ENCODE measurements at places on chromosomes 12 and 14.

- no peak for DNase-seq
Observed at GRCh38 chr12:90959538-90960139, 4.7 kb upstream of the CCER1 start.

GRCh38 chr14:101365329-101366158, 195.8 kb upstream of the DIO3 start:
- no peak for DNase-seq

DNA sequence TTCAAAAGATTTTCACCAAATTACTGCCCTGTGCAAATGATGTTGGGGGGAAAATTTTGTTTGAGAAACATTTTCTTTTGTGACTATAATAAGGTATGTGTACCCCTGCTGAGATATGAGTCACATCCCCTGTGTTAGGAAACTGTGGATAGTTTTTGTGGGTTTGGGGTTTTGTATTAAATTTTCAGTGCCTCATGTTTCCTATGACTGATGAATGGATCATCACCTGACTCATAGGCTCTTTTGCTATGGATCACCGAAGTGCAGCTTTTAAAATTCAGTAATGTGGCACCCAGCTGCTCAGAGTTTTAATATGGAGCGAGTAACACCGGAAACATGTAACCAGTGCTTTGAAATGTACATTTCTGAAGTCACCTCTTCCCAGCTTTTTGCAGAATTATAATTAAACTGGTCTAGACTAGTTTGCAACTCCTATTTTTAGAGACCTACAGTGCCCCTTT, 167.4 kb upstream of the HMGA2 start:
- no peak for DNase-seq

- no peak for DNase-seq
Observed at GRCh38 chr12:65685514-65685913, 138.8 kb upstream of the HMGA2 start.

DNA sequence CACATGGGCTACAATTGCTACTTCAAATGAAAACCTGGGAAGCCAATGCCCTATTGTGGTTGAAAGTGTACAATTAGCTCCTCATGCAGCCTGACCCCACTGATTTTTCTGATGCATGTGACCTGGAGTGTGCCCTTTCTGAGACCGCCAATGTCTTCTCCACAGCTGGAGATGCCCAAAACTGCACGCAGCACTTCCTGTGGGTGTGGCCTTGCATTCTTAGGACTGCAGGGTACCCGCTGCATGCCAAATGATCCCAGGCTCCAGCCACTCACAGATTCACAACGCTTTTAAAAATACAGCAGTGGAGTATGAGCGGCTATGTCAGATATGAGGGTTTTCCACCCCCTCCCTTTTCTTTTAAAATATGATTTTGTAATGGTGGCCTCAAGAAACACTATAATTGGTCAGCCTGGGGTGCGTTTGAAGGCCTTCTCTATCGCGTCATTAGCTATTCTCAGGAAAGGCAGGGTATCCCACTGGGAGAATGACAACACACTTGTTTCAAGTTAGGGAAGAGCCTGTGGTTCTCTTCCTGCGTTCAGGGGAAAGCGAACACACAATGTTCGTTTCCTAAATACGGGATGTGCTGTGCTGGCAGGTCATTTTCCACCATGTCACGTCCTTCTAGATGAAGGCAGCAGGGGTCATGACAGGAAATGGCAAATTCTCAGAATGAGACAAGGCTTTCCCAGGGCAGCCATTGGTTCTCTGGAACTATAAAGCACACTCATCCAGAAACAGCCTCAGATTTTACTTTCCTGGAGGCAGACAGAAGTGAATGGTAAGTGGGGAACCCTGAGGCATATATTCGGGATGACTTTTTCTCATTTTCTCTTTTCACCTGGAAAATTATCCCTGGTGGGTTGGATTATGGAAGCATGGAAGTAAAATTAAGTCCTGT, at the start of gene APOLD1:
APOLD1 (plus strand) TSS at position 749 of the 904 bp plus-strand sequence; CDS start at position 782, 33 bp downstream.
- DNase-seq, result no peak

DNA sequence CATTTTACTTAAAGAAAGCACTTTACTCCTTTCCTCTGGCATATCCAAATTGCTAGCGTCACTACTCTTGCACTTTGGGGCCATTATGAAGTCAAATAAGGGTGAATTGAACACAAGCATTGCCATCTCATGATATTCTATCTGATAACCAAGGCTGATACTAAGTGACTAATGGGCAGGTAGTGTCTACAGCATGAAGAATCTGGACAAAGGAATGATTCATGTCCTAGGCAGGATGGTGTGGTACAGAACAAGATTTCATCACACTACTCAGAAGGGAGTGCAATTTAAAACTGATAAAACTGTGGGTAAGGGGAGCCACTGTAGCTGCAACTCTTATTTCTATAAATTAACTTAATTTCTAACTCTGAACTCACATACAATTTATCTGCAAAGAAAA, 7.7 kb upstream of the SLC6A15 start:
- DNase-seq, result no peak

DNA sequence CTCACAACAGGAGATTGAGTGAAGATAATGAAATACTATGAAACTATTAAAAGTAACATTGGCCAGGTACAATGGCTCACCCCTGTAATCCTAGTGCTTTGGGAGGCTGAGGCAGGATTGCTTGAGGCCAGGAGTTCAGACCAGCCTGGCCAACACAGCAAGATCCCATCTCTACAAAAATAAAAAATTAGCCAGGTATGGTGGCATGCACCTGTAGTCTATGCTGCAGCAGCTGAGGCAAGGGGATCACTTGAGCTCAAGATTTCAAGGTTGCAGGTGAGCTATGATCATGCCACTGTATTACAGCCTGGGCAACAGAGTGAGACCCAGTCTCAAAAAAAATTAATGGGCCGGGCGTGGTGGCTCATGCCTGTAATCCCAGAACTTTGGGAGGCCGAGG, 14.9 kb downstream of the RAD9B start:
- DNase-seq, result no peak

- DNase-seq, result no peak
Observed at GRCh38 chr14:95439881-95440280, 76.6 kb downstream of the SYNE3 start.

GRCh38 chr12:93536766-93537488, 35.5 kb upstream of the SOCS2 start:
- no peak for DNase-seq

GRCh38 chr14:89011355-89012281, 187.2 kb downstream of the TTC8 start:
- no peak for DNase-seq

DNA sequence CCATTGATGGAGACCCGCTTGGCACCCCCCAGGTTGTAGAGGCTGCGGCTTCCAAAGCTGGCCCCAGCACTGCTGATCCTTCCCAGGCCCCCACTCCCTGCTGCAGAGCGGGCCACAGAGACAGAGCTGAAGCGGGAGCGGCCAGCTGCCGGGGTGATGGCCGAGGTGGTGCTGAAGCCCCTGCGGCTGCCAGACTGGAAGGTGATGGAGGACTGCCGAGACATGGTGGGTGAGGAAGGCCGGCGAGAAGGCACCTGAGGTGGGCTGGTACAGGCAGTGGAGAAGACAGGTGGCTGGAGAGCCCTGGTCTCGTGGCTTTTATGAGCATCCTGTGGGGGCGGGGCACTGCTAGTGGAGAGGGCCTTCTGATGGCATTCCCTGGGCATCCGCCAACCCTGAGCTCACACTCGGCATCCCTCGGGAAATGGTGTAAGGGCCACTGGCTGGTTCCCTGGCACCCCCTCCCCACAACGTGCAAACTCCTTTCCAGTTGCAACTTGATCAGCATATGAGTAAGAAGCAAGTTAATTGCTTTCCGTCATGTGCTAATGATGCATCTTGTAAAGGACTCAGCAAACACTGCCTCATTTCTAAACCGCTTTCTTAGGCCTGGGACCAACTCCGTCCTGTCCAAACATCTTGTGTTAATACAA, at the start of gene KRT75:
KRT75 (minus strand) TSS at position 291 of the 653 bp plus-strand sequence; CDS start at position 224, 67 bp downstream.
- DNase-seq, result no peak

DNA sequence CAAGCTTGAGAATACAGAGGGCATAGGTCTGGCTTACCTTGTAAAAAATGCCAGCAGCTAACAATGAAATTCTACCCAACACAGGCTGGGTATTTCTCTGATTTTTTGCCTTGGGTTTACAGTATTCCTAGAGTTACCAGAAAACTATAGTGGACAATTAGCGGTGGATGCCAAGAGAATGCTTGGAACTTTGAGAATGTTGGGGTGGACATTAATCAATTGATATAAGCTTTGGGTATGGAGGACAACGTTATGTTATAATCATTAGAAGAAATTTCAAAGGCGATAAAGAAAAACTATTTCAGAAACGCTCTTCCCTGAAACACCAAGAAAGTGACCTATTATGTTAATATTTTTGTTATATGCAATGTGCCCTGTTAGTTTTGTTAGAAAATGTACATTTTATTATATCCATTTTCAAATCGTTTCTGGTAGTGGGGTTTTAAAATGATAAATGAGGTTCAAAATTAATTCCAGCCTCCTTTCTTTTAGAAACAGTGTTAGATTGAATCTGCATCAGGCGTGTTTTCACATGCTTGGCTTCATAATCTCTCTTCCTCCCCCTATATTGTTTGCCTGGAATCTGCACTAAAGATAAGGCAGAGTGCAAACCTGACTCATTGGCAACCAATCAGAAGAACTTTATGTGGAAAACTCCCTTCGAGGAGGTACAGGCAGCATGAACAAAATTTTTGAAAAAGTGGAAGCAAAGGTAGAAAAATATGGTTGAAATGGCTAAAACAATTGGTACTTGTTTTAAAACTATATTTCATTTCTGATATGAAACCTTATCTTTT, 1.4 kb upstream of the PTPRQ start:
- no peak for DNase-seq

- DNase-seq, result peak; percentile 14
Observed at GRCh38 chr12:104519190-104520019, 62.7 kb downstream of the CHST11 start.

- DNase-seq, result no peak
Observed at GRCh38 chr12:68499616-68500015, 111.1 kb upstream of the RAP1B start.

DNA sequence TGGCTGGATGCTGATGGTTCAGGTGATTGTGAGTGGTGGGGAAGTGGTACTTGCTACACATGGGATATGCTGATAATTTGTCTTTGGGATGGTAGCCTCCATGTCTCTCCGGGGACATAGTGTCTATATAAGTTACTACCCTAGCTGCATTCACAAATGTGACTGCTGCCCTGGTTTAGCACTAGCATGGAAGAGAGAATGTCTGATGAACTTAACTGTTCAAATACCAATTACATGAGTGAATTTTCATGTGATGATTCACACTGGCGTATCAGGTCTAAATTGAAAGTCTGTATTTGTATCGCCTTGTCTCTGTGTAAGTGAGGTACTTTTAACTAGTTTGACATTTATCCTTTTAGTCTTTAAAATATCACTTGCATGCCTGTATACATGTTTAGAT, 34.4 kb downstream of the ATF7IP start:
- DNase-seq, result no peak

DNA sequence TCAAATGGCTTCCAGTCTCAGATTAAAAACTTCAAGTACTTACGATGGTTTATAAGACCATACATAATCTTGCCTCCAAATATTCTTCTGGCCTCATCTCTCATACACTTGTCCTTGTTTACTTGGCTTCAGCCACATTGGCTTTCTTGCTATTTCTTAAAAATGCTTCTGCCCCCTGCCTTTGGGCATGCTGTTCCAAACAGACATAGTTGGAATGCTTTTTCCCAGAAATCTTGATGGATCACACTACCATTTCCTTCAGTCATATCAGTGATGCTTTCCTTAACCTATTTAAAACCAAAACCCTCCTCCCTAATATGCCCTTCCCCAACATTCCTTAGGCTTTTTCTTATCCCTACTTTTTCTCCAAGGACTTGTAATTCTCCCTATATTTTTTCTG, 74.4 kb upstream of the PAWR start:
- DNase-seq, result no peak

DNA sequence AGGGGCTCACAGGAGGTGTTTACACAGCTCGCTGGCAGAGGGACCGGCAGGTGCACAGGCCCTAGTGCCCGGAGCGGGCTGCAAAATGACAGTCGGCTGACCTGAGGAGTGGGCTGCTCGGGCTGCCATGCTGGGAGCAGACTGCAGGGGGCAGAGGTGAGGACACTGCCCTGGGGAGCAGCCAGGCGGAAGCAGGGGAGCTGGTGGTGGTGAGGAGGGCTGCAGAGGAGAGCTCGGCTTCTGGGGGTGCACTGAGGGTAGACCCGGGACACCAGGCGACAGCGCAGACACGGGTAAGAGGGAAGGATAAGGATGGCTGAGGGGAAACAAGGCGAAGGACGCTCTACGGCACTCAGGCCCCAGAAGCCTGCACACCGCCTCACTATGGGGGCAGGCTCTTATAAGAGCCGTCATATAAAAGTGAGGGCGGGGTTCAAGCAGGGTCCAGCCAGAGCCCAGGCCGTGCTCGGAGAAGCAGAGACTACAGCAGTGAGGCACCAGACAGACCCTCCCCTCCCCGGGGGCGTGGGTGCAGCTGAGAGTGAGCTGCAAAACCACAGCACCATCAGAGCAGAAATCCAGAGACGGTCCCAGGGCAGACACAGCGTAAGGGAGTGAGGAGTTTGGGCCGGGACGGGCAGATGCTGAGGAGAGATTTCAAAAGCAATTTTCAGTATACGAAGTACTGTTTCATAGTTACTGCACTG, 62.5 kb downstream of the CCDC88C start:
- DNase-seq, result peak; percentile 39

- no peak for DNase-seq
Observed at GRCh38 chr12:92778525-92778924, 75.7 kb downstream of the PLEKHG7 start.

GRCh38 chr12:119158402-119158801, 20.3 kb upstream of the HSPB8 start:
- DNase-seq, result no peak

DNA sequence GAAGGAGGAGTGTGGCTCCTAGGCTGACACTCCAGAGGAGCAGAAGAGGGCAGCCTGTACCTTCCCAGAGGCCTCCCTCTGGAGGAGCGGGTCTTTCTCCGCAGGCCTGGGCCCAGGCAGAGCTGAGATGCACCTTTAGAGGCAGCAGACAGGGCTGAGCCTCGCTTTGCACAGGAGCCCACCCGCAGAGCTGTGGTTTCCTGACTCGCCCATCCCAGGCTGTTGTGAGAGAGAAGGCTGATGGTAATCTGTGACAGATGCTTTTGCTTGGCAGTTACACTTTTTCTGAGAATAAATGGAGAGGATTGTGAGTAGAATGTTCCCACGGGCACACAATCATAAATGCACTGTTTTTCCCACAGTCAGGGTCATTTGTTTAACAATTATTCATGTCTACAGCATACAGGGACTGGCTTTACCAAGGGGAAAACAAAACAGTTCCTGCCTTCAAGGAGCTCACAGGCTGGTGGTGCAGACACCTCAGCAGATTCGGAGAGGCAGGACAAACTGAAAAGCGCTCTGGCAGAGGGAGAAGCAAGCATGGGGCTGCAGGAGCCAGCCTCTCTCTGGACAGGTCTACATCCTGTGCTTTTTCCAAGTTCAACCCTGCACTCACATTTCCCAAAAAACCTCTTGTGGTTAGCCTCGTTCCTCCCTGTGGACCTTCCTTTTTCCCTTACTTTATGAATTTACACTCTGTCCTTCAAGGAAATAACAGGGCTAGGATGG, 13.9 kb downstream of the EVL start:
- peak; percentile 83 for DNase-seq

- no peak for DNase-seq
Observed at GRCh38 chr12:70290116-70290515, 46.9 kb downstream of the CNOT2 start.
